ENCODE measurements at places on chromosomes 16 and 17. TPM values are rescaled to one million over a fixed set of nuclear protein-coding genes. Genes with fewer than 3 reads are reported as not detected.

- H3K27me3 ChIP-seq, result no peaks in the 10 kb centered on the region
- H3K36me3 ChIP-seq, result peaks cover 7% of the 10 kb centered on the region
- H3K4me1 ChIP-seq, result peaks cover 28% of the 10 kb centered on the region
- H3K4me3 ChIP-seq, result no peak overlapping the region
- no peak for DNase-seq
Measured at GRCh38 chr17:19014628-19015215, 10.2 kb upstream of the FAM83G start.

The IL17C gene
- not detected for total RNA-seq

The PIRT gene
- not detected for total RNA-seq

The NLRC5 gene
- total RNA-seq, result 8.0 TPM
